ENCODE measurements at places on chromosomes 12 and 14.

GRCh38 chr14:50064993-50065392 is 51.4 kb downstream of the VCPKMT start:
- DNase-seq, result no peak

GRCh38 chr12:119245904-119246494 is 67.3 kb downstream of the HSPB8 start:
- DNase-seq, result no peak

GRCh38 chr14:24834956-24835355 is 201.0 kb upstream of the GZMB start:
- DNase-seq, result no peak

GRCh38 chr12:107164392-107164791 is 71.0 kb upstream of the CRY1 start:
- DNase-seq, result no peak

- DNase-seq, result no peak
Observed at GRCh38 chr14:76250302-76250701, 98.6 kb downstream of the GPATCH2L start.
